Activated T-helper 1 cell treated with anti-CD3 and anti-CD28 coated beads, Interleukin-12 subunit alpha, Interleukin-12 subunit beta, Interleukin-2, Interleukin-4 antibody, amounts not matched to agents 30 ng/mL and 10 ng/mL and 1 ng/mL, durations not matched to agents 14 hours and 24 hours and 36 hours (primary cell): ENCODE measurements at places on chromosomes 13 and 19.

DNA sequence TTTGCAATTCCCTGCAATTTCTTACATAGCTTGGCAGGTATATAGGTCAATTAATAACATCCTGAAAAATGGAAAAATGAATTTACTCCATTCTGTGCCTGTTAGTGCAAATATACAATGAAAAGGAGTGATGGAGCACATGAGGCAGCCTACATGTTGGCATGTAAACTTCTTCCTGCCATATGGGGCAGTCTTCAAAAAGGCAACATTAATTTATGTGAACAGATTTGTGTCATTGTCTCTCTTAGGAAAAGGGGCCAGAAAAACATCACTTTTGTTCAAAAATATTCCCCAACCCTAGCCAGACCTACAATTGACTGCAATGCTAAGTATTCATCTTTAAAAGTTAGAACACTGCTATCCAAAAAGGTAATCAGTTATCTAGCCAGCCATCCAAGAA lies 332.2 kb downstream of the TBC1D4 start:
- no peak for DNase-seq

DNA sequence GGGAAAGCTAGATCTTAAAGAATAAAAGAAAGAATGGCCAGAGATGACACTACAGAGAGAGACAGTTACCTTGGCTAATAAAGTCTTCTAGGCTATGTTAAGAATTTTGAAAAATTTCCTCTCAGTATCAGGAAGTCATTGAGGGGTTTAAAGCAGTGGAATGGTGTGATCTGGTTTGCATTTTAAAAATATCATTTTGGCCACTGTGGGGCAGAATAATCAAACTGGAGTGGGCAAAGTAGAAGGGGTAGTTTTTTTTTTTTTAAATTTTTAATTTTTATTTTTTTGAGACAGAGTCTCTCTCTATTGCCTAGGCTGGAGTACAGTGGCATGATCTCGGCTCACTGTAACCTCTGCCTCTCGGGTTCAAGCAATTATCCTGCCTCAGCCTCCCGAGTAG lies 4.4 kb upstream of the CNMD start:
- DNase-seq: no peak

DNA sequence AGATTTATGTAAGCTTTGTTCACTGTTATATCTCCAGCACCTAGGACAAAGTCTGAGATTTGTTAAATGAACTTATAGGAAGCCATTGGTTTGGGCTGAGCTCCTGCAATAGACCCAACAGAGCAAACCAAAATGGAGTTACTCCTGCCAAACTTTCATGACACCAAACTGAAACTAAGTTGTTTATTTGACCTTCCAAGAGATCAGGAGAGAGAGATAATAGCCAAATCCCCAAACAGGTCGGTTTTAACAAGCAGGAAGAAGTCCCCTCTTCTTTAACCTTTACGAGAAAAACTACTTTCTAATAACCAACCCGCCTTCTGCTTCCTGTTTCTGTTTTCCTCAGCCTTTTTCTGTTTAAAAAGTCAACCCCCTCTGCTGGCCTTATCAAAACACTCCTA lies 54.9 kb upstream of the ATP12A start:
- no peak for DNase-seq

DNA sequence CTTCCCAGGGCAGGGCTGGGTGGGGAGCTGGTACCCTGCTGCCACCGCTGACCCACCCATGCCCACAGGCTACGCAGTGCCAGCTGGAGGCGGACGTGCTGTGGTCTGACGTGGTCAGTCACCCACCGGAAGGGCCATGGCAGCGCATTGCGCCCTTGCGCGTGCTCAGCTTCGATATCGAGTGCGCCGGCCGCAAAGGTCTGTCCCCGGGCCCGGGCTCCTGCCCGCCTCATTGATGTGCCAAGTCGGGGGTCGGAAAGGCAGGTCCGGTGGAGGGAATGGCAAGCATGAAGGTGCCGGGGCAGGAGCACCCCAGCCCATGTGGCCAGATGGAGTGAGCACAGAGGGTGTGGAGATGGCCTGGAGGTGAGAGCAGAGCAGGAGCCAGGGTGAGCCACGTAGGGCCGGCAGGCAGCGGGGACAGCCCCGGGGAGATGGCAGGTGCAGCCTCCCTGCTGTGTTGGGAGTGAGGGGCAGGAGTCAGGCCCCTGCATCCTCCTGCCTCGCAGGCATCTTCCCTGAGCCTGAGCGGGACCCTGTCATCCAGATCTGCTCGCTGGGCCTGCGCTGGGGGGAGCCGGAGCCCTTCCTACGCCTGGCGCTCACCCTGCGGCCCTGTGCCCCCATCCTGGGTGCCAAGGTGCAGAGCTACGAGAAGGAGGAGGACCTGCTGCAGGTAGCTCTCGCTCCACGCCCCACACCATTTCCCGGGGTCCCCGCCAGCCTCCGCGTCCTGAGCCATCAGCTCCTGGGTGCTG lies 16.0 kb upstream of the SPIB start:
- no peak for DNase-seq

- no peak for DNase-seq
Observed at GRCh38 chr13:76293751-76294150, 592.5 kb downstream of the KCTD12 start.

GRCh38 chr13:95253033-95253432 lies 48.2 kb downstream of the ABCC4 start:
- DNase-seq: no peak

GRCh38 chr19:39397360-39398296 lies 6.5 kb downstream of the MED29 start:
- peak; percentile 88 for DNase-seq

GRCh38 chr19:27824108-27824507 lies 1388.8 kb downstream of the UQCRFS1 start:
- DNase-seq: no peak
